ENCODE measurements at places on chromosomes 7 and 10.

- DNase-seq: no peak
These were observed 568.6 kb downstream of the KCNMA1 start for GRCh38 chr10:77068969-77069368.

DNA sequence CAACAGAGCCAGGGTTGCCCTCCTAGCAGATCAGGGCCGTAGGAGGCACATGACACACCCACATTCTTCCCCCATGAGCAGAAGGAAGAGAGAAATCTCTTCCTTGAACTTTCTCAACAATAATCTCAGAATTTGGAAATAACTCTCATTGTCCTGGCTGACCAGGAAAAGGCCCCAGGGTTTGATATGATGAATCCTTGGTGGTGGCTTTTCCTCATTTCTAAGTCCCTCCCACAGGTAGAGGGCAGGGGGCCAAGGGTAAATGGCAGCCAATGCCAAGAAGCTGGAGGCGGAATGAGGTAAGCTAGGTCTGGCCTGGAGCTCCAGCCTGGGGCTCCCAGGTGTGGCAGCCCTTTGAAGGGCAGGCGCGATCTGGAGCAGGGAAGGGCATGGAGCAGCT, 67.8 kb downstream of the GRB10 start:
- DNase-seq: peak; percentile 64

DNA sequence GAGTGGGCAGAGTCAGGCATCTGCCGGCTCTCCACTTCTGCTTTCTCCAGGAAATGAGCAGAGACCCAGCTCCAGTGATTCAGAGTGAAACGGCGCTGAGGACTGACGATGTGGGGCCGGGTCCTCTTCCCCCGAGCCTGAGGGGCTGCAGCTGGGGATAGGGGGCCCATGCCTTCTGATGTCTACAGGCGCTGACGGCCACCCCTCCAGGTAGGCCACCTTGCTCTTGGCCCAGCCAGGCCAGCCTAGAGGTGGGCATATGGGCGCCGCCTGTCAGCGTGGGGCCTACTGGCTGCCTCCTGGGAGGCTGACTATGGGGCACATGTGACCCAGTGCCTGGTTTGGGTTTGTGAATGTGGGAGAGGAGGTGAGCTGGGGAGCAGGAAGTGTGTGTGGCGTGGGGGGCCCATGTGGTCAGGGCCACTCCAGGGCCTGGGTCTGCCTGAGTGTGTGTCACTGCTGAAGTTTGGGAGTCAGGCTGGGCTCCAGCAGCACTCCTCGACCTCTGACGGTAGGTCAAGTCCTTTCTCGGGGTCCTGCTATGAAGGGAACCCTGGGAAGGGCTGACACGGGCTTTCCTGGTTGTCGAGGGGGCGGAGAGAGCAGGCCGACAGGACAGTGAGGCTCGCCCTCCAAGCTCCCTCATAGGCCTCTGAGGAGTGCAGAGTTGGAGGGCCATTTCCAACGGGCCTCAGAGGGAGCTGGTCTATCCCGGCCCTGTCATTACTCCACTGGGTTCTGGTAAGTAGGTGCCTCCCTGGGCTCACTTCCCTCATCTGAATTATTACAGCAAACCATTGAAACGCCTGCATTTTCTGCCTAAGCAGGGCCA, at the start of gene WDFY4:
Gene WDFY4, plus strand, starts transcription at position 82 of the 832 bp plus-strand sequence. CDS start 24,860 bp downstream, outside the sequence.
- no peak for DNase-seq

DNA sequence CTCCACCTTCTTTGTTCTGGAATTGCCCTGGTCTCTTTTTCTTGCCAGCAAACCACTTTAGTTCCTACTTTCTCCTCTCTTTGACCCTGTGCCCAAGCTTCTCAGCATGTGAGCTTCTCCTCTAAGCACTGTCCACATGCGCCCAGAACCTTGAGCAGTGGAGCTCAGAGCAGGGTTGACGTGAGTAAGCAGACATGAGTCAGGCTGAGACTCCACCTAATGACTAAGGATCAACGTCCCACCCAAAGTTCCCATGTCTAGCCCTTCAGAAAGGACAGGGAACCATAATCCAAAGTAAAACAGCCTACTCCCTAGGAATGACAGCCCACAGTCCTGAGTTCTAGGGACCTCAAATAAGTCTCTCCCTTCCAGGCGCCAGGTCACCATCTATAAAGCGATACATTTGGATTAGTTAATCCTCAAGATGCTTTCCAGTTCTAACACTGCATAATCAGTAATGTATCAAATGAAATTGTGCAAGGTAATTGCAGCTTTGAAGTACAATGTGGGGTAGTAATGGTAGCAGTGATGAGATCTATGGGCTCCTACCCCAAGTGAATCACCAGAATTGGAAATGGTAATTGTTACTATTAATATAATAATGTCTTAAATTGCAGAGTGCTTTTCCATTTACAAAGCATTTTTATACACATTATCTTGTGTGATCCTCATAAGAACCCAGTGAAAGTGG, 44.5 kb downstream of the KCNMA1 start:
- peak; percentile 93 for DNase-seq

DNA sequence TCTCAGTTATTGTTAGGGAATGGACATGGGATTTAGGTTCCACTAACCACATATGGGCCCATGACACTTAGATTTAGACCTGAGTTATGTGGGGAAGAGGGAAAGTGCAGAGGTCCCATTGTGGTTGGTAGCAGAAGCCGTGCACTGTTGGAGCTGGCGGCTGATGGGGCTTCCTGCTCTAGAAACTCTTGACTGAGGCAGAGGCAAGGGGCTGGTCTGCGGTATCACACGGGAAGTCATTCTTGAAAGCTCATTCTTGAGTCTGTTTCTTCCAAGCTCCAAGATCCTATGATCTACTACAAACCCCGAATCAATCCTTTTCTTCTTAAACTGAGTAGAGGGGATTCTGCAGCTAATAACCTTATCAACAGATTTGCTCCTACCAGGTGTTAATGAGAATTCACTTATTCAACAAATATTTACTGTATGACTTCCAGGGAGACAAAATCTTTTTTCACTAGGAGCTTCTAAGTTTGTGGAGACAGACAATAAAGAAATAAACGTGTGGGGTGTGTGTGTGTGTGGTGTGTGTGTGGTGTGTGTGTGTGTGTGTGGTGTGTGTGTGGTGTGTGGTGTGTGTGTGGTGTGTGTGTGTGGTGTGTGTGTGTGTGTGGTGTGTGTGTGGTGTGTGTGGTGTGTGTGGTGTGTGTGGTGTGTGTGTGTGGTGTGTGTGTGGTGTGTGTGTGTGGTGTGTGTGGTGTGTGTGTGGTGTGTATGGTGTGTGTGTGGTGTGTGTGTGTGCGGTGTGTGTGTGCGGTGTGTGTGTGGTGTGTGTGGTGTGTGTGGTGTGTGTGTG, 57.1 kb downstream of the AOC1 start:
- DNase-seq: no peak

DNA sequence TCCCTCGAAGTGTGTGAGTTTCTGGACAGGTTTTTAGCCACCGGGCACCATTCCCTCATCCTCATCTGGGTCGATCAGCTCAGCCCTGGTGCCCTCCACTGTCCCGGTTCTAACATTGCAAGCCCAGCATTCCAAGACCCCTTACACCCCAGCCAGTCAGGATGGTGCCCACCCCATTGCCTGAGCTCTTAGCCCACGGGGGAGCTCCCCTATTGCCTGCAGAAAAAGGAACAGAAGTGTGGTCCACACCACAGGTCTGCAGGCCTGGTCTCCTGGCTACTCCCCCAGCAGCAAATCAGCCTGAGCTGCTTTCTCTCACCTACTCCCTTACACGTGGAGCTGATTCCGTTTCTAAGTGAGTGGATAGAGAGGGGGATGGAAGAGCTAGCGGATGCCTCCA, 4.8 kb downstream of the CALML5 start:
- no peak for DNase-seq

GRCh38 chr7:68246189-68246633, 1249.6 kb downstream of the TYW1 start:
- peak; percentile 6 for DNase-seq

DNA sequence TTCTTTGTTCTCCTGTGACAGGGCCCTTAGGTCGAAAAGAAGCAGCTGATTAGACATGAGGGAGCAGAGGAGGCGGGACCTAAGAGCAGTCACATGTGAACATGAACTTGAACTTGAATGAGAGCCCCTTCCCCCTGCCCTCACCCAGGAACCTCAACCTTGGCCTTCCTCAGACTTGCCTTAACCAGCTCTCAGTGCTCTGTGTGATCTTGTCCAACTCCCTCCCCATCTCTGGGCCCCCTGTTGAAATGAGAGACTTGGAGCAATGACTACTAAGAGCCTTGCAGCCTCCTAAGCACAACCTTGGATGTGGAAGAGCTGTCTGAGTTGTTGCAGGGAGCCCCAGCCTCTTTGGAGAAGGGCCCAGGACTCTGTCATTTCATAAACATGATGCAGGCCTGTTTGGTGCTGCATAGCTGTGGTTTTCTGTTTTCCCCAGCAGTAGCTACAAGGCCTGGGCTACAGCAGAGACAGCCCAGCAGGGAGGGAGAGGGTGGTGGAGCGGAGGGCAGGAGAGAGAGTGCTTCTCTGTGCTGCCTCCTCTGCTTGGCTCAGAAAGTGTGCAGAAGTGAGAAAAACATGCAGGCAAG, 123.9 kb upstream of the ZMIZ1 start:
- DNase-seq: no peak

GRCh38 chr7:50704844-50705243, 77.9 kb downstream of the GRB10 start:
- DNase-seq: no peak

- no peak for DNase-seq
These were observed 44.8 kb upstream of the ZNF479 start for GRCh38 chr7:57176928-57177635.

DNA sequence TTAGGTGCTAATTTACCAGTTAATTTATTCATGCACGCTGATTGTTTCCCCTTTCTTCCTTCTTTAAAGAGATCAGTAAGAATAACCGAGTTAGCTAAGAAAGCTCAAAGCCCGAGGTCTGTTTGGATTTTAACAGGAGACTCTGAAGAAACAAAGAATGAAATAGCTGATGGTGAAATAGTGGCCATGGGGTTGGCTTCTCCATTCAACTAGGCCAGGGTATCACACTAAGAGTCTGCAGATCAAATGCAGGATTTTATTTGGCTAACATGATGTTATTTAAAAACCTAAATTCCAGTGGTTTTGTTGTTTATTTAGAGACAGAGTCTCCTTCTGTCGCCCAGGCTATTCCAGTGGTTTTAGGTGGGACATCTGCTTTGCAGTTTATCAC, 65.2 kb upstream of the SYPL1 start:
- no peak for DNase-seq

GRCh38 chr10:73655257-73655989, 406 bp downstream of the SYNPO2L start:
- no peak for DNase-seq

- DNase-seq: no peak
These were observed 3.3 kb downstream of the CHN2 start for GRCh38 chr7:29197916-29198315.

DNA sequence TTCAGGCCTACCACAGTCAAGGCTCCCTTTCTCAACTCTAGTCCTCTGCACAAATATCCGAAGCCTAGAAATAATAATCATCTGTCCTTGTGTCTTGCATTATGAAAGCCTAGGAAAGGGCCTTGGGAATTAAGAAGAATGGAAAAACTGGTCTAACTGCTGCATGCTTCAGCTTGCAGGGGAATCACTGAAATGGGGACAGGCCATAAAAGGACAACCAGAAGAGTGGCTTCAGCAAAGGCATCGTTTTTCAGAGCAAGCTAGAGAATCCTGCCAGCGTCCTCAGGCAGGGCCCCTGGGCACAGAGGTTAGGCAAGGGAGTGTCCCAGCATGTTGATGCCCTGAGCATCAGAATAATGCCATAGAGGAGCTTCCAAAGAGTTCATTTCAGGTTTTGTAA, 13.2 kb downstream of the ERVW-1 start:
- DNase-seq: peak; percentile 12

GRCh38 chr7:55473932-55474331, 98.4 kb downstream of the VOPP1 start:
- no peak for DNase-seq

DNA sequence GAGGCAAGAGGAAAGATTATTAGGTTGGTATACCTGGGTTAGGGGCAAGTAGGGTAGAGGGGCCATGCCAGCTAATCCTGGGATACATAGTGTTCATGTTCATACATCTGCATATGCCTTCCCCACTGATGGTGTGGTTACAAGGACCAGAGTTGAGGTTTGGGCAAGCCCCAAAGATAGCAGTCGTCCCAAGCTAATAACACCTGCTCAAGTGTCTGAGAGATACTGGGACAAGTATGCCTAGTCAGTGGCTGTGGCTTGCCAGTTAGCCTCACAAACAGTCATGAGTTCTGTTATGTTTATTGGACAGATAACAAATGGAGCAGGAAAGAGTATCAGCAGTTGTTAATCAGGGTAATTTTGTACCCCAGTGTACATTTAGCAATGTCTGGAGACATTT, 139.6 kb downstream of the ADAM22 start:
- DNase-seq: no peak

- DNase-seq: no peak
These were observed 63.8 kb downstream of the PARD3 start for GRCh38 chr10:34751272-34751671.

- peak; percentile 14 for DNase-seq
These were observed 1288.5 kb downstream of the GATA3 start for GRCh38 chr10:9342885-9343570.

DNA sequence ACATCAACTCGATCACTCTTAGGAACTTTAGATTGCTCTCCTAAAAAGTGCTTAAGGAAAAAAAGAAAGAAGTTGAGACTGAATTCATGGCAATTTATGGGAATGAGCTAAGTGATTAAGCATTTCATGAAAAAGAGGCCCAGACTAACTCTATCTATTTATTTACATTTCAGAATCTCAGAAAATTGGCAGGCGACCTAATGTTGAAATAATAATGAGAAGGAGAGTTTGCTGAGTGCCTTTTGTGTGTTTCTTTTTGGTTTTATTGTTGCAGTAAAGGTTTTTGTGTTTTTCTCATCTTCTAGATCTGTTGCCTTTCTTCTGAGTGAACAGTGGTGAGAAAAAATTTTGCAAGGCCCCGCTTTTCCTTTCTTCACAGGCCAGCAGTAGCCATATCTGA, 3.8 kb downstream of the GRK5 start:
- no peak for DNase-seq

Measured in RWPE1 (cell line).